ENCODE measurements at places on chromosomes 12 and 14.

DNA sequence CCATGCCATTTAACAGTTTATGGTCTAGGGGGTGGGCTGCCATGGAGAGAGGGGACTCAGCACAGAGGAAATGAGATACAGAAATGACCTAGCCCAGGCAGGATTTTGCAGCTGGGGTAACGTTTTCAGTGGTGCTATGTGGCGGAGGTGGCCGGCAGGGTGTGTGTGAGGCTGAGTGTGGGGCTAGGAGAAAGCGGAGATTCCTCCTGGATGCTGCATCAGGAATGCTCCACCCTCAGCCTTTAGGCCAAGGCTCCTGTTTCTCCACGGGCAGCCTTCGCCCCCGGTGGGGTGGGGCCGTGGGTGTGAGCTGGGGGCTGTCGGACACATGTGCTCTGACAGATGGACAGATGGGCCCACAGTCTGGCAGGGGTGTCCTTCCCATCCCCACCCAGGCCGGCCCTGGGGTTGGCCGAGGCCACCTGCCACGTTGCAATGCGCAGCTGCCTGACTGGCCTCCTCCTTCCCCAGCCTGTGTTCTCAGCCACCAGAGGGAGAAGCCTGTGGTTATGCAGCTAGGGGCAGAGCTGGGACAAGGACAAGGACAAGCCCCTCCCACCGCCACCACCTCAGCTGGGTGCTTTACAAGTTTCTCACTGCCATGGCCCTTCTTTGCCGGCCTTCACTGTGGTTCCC, 44.3 kb downstream of the TEAD4 start:
- DNase-seq, result no peak

GRCh38 chr12:79200176-79200575, 335.6 kb downstream of the SYT1 start:
- DNase-seq, result no peak

- DNase-seq, result no peak
Observed at GRCh38 chr12:64669270-64669842, 59.1 kb downstream of the RASSF3 start.

GRCh38 chr14:24838945-24839616, 205.1 kb upstream of the GZMB start:
- DNase-seq, result no peak

DNA sequence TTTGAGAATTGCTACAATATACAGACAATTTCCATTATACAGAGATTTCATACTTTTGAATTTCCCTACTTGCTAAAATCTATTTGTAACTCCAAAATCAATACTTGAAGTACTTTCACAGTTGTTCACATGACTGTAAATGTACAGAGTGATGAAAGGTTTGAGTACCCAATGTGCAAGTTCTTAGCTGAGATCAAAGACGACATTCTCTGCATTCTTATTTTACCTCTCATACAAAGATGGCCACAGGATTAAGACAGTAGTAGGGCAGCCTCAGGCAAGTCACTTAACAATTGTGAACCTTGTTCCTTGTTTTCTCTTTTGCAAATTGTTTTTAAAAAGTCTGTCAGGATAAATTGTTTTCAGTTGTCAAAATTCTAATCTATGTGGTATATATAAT, 255.9 kb upstream of the KITLG start:
- no peak for DNase-seq

DNA sequence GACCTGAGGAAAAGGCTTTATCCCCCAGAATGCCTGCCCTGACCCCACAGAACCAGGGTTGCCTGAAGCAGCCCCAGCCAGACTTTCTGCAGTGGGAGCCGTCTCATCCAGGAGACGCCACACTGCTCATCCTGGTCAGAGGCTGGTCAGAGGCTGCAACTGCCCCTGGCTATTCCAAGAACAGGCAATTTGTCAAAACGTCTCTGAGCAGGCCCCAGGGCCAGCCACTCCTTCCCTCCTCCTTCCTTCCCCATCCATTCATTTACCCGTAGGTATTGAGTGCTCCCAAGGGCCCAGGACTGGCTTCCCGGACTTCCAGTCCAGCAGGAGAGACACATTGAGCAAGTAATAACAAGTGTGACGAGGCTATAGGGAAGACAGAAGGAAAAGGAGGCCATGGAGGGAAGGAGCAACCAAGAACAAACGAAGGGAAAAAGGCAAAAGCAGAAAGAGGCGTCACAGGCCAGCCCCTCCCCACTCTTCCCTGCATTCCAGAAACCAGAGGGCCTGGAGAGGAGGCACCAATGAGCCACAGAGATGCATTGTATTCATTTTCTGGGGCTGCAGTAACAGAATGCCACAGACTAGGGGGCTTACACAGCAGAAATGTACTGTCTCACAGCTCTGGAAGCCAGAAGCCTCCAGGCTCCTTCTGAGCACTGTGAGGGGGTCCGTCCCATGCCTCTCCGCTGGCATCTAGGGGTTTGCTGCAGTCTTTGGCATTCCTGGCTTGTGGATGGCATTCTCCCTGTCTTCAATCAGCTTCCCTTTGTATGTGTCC, 21.0 kb upstream of the CD9 start:
- DNase-seq, result no peak

GRCh38 chr12:127636882-127637281, 630.1 kb upstream of the TMEM132C start:
- DNase-seq, result no peak

DNA sequence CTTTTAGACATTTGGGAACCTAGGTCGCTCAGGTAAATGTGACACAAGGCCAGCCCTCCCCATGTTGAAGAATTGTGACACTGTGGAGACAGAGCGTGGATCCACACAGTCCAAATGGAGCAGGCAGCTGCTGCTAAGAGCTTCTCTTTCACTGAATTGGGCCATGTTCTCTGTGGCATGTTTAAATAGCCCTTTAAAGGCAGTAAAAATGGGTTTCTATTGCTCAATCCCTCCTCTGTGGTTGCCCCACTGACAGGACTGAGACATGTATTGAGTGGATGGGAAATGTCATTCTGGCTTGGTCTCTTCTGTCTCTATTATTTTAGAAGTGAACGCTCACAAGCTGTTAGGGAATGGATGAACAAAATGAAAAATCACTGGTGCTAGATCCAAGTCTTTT, 84.0 kb upstream of the PRICKLE1 start:
- DNase-seq, result no peak

DNA sequence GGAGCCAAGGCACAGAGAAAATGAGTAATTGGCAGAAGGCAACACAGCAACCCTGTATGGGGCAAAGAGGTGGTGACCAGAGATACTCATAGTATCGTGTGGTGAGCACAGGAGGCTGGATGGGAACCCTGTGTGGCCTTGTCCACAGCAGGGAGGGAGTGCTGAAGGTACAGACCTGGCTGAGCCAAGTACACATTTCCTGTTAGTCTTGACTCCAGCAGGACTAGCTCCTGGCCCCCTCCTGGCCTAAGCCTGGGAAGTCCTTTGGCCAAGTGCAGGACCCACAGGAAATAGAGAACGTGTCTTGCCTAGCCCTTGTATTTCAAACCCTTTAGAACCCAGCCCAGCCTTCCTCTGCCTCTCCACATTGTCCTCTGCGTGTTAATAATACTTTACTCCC, 289.8 kb upstream of the PWP1 start:
- no peak for DNase-seq

DNA sequence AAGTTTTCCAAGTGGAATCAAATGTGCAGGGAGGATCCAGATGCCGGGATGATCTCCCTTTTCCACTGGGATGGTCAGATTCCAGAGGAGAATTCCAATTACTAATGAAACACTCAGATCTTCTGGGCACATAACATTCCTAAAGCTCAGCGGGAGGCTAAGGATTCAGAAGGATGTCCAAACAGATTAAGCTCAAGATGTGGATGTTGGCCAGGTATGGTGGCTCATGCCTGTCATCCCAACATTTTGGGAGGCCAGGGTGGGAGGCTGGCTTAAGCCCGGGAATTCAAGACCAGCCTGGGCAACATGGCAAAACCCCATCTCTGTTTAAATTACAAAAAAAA, 62.0 kb upstream of the PNMA1 start:
- no peak for DNase-seq

DNA sequence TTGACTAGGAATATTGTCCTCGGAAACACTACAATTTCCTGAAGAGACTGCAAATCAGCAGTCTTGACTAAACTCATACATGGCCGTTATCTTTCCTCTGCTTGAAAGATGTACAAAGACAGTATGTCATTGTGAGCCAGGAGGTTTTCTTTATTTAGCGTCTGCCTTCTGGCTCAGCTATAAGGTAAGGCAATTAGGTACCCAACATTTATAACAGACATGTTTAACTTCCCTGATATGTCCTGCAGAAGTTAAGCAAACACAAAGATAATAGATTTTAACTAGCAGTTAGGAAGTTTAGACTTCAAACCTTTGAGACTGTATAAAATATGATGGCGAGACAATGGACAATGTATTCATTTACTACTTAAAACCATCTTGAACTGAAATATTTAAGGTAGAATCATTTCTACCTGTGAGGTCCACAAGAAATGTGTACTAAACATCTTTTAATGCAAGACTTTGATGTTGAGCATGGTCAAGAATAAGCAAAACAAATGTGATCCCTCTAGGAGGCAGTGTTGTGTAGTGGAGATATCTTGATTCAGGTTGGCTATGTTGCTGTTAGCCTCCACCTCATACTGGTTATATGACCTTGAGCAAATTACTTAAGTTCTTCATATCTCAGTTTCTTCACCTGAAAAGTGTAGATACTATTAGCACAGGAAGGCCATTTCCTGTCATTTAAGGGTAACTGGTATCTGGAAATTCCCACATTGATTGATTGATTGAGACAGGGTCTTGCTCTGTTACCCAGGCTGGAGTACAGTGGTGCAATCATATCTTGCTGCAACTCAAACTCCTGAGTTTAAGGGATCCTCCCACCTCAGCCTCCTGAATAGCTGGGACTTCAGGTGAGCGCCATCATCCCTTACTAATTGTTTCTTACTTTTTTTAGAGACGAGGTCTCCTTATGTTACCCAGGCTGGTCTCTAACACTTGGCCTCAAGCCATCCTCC, 96.3 kb upstream of the EEA1 start:
- DNase-seq, result no peak

GRCh38 chr12:116140529-116140928, 137.0 kb downstream of the MED13L start:
- no peak for DNase-seq

- DNase-seq, result no peak
Observed at GRCh38 chr12:19553175-19553574, 113.9 kb downstream of the AEBP2 start.

DNA sequence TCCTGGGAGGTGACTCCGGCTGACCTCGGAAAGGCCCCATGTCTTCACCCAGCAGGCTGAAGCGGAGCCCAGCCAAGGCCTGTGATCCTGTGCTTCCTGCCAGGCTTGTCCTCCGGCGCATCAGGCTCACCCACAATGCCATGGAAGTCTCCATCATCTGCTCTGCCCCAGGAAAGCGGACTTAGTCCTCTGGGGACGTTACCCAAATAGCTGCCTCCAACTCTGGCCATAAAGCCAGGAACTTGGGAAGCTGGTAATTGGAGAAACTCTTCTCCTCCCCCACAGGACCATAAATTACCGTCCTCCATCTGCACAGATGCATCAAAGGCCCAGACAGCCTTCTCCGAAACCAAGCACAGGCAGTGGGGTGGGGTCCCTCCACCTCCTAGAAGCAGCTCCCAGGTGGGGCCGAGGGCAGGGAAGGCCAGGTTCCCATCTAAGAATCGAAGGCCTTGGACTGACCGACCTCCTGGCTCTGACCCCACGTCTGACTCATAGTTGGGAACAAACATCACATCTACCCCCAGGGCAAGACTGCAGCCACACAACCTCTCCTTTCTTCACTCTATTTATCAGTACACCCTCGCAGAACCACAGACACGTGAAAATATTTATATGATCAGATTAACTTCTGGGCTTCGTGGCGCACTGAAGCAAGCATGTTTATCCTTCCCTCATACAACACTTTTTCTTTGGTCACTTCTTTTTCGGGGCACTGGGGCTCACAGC, 56.4 kb downstream of the PITPNM2 start:
- no peak for DNase-seq

- DNase-seq, result no peak
Observed at GRCh38 chr12:21172079-21172478, 41.1 kb downstream of the SLCO1B1 start.

- DNase-seq, result no peak
Observed at GRCh38 chr12:27843714-27844245, 63.7 kb upstream of the MANSC4 start.

DNA sequence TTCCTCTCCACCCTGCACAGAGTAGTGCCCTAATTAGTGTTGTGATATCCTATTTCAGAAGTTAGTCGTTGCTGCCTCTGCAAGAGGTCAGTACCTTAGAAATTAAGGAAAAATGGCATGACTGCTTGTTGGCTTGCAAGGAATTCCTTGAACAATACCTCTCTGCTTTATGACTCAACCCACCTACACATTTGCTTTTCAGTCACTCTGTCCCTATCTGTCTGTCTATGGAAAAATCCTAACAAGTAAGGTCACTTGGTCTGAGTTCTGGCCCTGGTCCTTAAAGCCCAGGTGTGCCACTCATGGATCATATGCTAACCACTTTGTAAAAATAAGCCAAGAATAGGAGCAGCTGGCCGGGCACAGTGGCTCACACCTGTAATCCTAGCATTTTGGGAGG, 116.4 kb upstream of the ATF1 start:
- DNase-seq, result no peak

DNA sequence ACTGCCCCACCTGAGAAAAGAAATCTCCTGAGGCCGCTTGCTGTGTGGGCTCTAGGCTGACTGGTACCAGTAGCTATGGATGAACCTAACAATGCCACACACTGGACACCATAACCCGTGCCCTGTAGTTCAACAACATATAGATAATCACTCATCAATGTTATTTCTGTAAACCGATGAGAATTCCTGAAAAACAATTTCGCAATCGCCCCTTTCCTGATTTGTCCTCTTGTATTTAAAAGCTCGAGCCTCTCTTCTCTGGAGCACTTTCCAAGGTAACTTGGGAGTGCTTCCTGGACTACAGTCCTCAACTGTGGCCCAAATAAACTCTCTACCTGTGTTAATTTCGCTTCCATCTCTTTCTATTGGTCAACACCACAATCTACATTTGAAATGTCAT, 26.1 kb upstream of the PPP2R5C start:
- DNase-seq, result no peak

GRCh38 chr14:86346818-86347384, 817.0 kb downstream of the FLRT2 start:
- DNase-seq, result no peak

- no peak for DNase-seq
Observed at GRCh38 chr12:75814851-75815754, 216.5 kb downstream of the PHLDA1 start.

GRCh38 chr12:58773986-58774385, 146.3 kb downstream of the LRIG3 start:
- DNase-seq, result no peak

Measured in stimulated activated CD4-positive, alpha-beta T cell treated with anti-CD3 and anti-CD28 coated beads, TNF-alpha, amount 100 ng/mL, for 48 hours (primary cell).